Stimulated activated CD4-positive, alpha-beta T cell treated with anti-CD3 and anti-CD28 coated beads, Interleukin-12 subunit alpha, Interleukin-12 subunit beta, amount 100 ng/mL, for 48 hours (primary cell): ENCODE measurements at places on chromosomes 4 and X.

GRCh38 chr4:185254434-185254833, 45.0 kb downstream of the SNX25 start:
- DNase-seq: no peak

GRCh38 chrX:154516656-154517100, 646 bp upstream of the FAM3A start:
- no peak for DNase-seq

DNA sequence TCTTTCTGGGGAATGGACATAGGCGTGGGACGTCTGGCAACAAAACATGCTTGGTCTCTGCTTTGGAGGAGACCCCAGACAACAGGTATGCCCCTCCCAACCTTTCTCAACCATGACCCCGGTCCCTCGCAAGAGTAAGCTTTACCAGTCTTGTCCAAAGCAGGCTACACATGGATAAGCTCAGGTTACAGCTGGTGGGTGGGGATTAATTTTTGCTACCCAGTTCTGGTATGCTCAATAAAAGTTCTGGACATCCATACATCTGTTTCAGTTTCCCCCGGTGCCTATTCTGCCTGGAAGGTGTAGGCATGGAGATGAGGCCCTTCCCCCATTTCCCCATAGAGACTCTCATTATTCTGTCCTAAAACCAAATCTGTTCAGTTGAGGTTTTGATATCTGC, 54.5 kb upstream of the NOCT start:
- no peak for DNase-seq

DNA sequence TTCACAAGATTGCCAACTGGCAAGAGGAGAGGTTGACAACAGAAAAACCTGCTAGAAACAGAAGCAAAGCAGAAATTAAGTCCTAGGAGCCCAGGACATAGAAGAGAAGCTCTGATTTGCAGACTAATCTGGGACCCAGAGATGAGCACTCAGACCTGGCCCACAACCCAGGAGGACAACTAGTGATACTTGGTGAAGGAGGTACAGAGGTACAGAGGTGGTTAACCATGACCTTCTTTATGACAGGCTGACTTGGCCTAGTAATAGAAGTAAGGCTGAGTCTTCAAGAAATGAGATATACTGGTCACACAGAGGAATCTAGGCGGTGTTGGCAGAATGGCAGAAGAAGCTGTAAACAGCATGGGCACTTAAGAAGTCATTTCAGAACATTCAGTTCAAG, 43.6 kb downstream of the ANXA5 start:
- DNase-seq: no peak

DNA sequence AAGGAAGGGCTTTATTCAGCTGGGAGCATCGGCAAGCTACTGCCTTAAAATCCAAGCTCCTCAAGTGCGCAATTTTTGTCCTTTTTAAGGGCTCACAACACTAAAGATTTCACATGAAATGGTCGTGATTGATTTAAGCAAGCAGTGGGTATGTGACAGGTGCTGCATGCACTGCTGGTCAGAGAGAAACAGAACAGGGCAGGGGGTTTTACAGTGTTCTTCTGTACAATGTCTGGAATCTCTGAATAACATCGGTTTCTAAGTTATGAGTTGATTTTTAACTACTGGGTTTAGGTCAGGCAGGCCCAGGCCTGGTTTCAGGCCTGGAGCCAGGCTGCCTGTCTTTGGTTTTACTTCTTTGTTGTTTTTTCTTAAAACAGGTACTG, 6.0 kb downstream of the UGT2B17 start:
- no peak for DNase-seq

DNA sequence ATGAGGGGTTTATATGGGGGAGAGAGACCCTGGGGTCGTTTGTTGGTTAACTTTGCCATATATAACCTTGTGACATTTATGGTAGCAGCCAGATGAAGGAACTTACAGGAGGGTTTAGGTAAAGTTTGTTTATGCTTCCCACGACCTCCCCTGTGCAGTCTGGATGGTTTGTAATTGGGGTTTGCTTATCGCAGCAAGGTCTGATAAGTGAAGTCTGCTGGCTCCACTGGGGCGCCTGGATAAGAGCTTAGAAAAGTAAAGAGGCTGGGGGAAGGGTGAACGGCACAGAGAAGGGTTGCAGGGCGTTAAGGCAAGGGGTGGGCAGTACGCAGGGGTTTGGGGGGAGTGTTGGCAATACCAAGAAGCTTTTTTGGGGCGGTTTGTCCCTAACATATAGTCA, 98.7 kb downstream of the KDM6A start:
- DNase-seq: no peak

- DNase-seq: no peak
Measured at GRCh38 chr4:88791274-88791673, 93.6 kb upstream of the NAP1L5 start.

- DNase-seq: no peak
Measured at GRCh38 chr4:15986907-15987306, 23.9 kb upstream of the FGFBP2 start.

DNA sequence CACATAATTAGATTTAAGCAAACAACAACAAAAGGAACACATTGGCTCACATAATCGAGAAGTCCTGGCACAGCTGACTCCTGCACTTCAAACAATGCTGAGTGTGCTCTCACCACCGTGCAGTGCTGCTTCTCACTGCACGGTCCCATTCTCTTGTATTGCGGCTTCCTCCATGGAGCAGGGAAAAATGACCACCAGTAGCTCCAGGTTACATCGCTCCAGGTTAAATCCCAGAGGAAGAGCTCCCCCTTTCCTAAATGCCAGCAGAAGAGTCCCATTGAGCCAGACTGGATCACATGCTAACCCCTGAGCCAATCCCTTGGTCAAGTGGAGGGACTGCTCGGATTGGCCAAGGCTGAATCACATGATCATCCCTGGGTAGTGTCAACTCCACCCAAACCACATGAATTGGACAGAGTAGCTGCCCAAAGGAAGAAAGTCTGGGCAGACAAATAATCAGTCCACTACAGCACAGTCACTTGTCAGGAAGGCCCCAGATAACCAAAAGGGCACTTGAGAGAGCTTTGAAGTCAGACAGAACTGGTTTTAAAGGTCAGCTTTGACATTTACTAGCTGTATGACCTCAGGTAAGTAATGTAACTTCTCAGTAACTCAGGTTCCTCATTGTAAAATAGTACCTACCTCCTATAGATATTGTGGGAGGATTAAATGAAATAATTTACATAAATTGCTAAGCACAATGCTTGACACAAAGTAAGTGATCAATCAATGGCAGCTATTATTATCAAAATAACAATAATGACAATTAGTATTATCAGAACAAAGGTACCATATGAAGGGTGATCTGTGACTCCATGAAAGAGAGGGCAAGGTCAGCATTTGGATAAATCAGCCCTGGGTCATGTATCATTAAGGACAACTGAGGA, 14.3 kb downstream of the TEC start:
- no peak for DNase-seq

- DNase-seq: no peak
Measured at GRCh38 chr4:140439644-140440142, 12.2 kb upstream of the CLGN start.

GRCh38 chr4:118224243-118224829, 128.5 kb downstream of the PRSS12 start:
- DNase-seq: no peak

DNA sequence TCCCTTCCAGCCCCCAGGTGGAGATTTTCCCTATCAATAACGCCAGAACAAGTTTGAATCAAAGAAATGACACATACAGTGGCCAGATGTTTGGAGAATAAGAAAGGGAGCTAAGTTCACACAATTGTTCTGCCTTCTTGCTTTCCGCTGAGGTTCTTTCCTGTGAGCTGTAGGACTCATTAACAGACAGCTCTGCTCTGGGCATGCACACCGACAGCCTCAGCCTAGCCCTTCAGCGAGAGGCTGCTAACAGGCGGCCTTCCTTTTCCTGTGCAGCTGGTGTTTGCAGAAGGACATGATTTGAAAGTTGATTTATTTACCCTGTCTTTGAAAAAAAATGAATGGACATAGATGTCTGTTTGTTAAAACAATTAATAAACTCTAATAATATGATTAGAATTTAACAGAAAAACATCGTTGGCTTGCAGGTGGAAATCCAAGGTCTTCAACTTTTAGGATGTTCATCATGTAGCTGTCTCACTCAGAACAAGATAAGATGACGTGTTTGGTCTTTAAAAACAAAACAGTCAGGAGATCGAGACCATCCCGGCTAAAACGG, 183.3 kb downstream of the KDR start:
- no peak for DNase-seq

DNA sequence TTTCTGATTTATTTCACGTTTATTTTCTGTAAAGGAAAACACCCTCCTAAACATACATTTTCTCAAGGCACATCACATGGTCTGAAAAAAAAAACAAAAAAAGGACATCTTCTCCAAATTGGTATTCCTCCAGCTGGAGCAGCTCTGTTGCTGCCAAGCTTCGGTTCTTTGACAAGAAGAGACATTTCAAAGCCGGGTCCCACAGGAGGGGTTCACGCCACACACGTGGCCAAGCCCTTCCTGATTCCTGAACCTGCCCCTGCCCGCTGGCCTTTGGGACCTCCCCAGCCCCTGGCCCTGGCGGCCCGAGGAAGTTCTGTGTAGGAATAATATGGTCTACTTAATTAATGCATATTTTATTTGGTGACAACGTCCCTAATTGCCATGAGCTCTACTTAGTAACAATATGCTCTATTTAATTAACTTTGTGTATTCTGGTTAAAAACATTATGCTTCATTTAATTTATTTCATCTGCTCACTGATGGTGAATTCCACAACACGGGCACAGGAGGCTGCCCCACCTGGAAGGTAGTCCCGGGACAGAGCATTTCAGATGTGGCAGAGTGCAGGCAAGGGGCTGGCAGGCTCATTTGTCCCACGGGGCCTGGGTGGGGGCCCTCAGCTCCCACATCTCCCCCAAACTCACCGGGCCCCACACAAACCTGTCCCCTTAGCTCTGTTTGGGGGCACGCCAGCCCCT, 5.4 kb upstream of the RGS12 start:
- DNase-seq: no peak

DNA sequence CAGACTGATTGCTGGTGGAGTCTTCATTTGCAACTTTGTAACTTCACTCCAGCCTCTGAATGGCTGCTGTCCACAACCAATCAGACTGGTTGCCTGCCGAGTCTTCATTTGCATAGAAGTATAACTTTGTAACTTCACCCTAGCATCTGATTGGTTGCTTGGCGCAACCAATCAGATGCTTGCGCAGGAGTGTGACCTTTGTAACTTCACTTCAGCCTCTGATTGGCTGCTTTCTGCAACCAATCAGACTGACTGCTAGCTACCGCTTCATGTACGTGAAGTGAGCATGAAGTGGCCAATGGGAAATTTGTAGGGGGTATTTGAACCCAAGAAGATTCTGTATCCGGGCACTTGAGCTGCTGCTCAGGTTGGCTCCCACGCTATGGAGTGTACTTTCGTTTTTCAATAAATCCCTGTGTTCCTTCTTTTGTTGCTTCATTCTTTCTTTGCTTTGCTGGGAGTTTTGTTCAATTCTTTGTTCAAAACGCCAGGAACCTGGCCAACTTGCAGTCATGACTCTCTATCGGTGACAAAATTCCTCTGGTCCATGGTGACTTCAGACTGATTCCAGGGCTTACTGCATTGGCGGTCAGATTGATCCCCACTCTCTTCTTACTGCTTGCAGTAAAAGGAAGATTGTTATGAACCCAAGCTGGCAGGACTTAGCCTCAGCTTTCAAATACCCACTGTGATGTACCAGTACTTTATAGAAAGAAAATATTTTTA, 46.4 kb upstream of the FGG start:
- no peak for DNase-seq

GRCh38 chr4:92654084-92654483, 350.3 kb downstream of the GRID2 start:
- DNase-seq: no peak

DNA sequence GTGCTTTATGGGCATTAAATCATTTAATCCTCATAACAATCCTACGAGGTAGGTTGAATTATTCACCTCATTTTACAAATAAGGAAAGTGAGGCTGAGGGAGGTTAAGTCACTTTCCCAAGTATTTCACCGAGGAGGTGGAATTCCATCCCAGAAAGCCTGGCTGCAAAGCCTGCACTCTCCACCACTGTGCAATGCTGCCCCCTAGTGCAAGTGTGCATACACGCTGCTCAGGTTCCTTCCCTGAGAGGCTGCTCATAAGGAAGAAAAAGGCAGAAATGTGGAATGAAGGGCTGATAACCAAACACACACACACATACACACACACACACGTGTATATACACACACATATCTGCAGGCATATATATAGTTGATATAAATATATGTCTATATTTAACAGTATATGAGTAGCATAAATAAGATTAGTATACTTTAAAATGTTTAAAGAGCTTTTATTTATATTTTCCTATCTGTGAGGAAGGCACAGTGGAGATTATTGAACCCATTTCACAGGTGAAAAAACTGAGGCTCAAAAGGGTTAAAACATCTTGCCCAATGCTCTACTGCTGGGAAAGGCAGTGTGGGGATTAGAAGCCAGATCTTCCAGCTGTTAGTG, 714.5 kb upstream of the TENM3 start:
- DNase-seq: no peak

DNA sequence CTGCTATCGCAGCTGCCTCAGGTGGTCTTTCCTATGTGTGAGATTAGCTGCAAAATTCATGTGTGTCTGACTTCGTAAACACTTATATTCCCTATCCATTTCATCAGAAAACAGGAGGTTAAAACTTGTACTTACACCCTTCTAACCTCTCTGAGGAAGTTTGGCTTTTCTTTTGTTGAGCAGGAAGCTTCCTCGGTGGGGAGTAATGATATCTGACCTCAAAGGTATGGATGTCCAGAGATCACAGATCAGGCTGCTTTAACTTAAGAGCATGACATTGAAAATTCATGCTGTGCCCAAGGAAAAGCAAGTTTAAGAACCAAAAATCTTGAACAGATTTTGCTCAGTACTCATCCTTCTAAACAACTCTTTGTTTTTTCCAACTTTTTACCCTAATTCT, 429.1 kb downstream of the STIM2 start:
- no peak for DNase-seq

DNA sequence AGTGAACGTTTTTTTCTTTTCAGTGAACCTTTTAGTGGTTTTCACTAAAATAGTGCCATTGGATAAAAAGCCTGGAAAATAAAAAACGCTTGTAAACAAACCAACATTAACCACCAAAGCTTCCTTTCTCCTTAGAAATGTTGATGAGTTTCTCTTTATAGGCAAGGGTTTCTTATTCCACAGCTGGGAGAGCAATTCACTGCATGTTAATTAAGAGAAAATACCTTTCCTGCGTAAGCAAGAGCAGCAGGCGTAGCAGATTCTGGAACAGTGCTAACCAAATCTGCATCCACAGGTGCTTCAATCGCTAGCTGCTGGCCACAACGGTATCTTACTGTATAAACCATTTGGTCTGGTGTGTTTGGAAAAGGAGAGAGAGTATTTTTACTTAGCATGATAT, 13.3 kb upstream of the AASDH start:
- DNase-seq: no peak

GRCh38 chrX:115582616-115583495, 21.9 kb downstream of the PLS3 start:
- no peak for DNase-seq

GRCh38 chr4:80076681-80077080, 3.7 kb upstream of the ANTXR2 start:
- DNase-seq: no peak

GRCh38 chr4:84167564-84167963, 331.5 kb downstream of the NKX6-1 start:
- DNase-seq: no peak
